Neural cell (in vitro differentiated cells): ENCODE measurements at places on chromosomes 13 and 19. TPM values are rescaled to one million over a fixed set of nuclear protein-coding genes. Genes with fewer than 3 reads are reported as not detected.

Gene NLRP5
- polyA plus RNA-seq, result not detected in 2 replicates

Gene CEACAM1
- 0.12 TPM in 1 of 2 replicates, not detected in the other for polyA plus RNA-seq

Gene FFAR1
- not detected in 2 replicates for polyA plus RNA-seq

Gene ZNF730
- 16.7 and 21.3 TPM in 2 replicates for polyA plus RNA-seq

Gene FLT3LG
- not detected in 2 replicates for polyA plus RNA-seq

Gene ZNF816
- polyA plus RNA-seq, result 0.10 and 1.5 TPM in 2 replicates

Gene CBLC
- polyA plus RNA-seq, result not detected in 2 replicates

Gene ZNF526
- 2.1 TPM in 2 replicates for polyA plus RNA-seq

Gene PSG1
- polyA plus RNA-seq, result not detected in 2 replicates

Gene PPP2R1A
- 394 and 458 TPM in 2 replicates for polyA plus RNA-seq

Gene TRPC4
- polyA plus RNA-seq, result 8.8 and 10.0 TPM in 2 replicates
